Cardiac septum (tissue), 1 donor: ENCODE measurements at places on chromosomes 1 and 21. TPM values are rescaled to one million over a fixed set of nuclear protein-coding genes. Genes with fewer than 3 reads are reported as not detected.

DNA sequence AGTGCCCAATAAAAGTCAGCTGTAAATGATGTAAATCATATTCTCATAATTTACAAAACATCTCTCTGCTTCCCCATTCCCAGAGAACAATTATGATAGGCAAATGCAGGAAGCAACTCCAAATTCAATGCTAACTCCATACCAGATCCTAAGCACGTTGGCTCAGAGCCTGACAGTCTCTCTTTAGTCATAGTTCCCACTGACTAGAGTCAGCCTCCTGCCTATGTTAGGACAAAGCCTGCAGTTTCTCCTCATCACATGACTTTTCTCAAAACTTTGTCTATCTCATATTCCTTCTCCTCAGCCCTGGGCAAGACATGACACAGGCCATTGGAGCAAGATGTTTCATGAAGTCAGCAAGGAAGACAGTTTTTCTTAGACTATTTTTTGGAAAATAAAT lies 101.5 kb upstream of the COL24A1 start:
- no peak for DNase-seq

- no peak for DNase-seq
Measured at GRCh38 chr1:220928725-220929300, 49.6 kb downstream of the HLX start.

GRCh38 chr1:244219802-244220201 lies 168.7 kb downstream of the ZBTB18 start:
- DNase-seq, result no peak

GRCh38 chr1:84348759-84349158 lies 47.3 kb downstream of the SAMD13 start:
- DNase-seq, result no peak

GRCh38 chr1:38265293-38266196 lies 219.0 kb upstream of the POU3F1 start:
- DNase-seq, result no peak

GRCh38 chr1:100893718-100894117 lies 924 bp downstream of the EXTL2 start:
- DNase-seq, result no peak

DNA sequence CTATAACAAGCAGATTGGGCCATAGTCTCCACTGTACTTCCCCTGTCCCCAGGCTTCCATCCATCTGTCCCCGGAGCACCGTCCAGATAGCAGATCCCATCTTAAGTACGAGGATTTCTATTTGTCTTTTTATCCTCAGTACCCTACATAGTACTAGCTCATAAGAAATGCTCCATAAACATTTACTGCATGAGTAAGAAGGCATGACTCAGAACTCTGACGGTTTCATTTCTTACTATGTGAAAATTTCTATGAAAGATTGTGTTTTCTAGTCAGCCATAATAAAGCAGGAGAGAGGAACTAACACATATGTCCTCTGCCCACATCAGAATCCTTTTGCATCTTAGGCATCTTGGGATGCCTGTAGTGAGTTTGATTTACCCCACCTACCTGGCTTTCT lies 49.5 kb downstream of the CHD1L start:
- no peak for DNase-seq

DNA sequence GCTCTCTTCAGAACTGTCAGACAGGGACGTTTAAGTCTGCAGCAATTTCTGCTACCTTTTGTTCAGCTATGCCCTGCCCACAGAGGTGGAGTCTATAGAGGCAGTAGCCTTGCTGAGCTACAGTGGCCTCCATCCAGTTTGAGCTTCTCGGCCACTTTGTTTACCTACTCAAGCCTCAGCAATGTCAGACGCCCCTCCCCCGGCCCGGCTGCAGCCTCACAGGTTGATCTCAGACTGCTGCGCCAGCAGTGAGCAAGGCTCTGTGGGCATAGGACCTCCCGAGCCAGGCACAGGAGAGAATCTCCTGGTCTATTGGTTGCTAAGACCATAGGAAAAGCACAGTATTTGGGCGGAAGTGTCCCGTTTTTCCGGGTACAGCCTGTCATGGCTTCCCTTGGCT lies 89.9 kb upstream of the PDC start:
- DNase-seq, result no peak

- peak; percentile 86 for DNase-seq
Measured at GRCh38 chr1:44819608-44820327, 11.4 kb downstream of the BTBD19 start.

- peak; percentile 51 for DNase-seq
Measured at GRCh38 chr1:228403231-228403631, 3.4 kb downstream of the TRIM11 start.

GRCh38 chr21:41612674-41613532 lies 104.9 kb upstream of the TMPRSS2 start:
- DNase-seq, result peak; percentile 80

DNA sequence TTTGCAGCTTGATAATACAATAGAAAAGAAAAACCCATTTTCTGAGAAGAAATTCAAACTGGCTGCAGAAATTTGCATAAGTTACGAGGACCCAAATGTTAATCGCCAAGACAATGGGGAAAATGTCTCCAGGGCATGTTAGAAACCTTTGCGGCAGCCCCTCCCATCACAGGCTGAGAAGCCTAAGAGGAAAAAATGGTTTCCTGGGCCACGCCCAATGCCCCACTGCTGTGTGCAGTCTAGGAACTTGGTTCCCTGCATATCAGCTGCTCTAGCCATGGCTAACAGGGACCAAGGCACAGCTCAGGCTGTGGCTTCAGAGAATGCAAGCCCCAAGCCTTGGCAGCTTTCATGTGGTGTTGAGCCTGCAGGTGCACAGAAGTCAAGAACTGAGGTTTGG lies 37.5 kb upstream of the TMEM61 start:
- no peak for DNase-seq

- no peak for DNase-seq
Measured at GRCh38 chr21:35529171-35529863, 480.2 kb upstream of the RUNX1 start.

CNKSR1 gene
- 2.9 TPM for total RNA-seq

U2AF1 gene
- 11.8 TPM for total RNA-seq

AMY1A gene
- not detected for total RNA-seq

CLCNKA gene
- total RNA-seq, result 1.2 TPM

C1orf87 gene
- not detected for total RNA-seq
